ENCODE measurements at places on chromosomes 5 and 9.

- DNase-seq, result no peak
Measured at GRCh38 chr9:87678650-87679355, 47.1 kb upstream of the CTSL start.

DNA sequence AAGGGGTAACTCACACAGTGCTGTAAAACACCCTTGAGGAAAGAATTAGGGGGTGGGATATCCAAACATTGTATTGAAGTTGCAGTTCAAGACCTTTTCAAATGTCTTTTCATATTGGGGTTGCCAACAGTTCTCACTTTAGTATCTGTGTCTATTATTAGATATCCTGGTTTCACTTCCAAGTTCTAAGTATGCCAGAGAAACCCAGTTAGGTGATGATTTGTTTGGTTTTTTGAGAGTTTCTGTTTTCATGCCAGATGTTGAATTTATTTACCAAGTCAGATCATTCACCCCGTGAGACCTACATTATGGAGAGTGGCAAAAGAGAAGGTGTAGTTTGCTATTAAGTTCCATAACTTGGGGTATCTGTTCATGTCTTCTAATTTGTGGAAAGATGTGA lies 64.5 kb downstream of the C9orf152 start:
- DNase-seq, result no peak

DNA sequence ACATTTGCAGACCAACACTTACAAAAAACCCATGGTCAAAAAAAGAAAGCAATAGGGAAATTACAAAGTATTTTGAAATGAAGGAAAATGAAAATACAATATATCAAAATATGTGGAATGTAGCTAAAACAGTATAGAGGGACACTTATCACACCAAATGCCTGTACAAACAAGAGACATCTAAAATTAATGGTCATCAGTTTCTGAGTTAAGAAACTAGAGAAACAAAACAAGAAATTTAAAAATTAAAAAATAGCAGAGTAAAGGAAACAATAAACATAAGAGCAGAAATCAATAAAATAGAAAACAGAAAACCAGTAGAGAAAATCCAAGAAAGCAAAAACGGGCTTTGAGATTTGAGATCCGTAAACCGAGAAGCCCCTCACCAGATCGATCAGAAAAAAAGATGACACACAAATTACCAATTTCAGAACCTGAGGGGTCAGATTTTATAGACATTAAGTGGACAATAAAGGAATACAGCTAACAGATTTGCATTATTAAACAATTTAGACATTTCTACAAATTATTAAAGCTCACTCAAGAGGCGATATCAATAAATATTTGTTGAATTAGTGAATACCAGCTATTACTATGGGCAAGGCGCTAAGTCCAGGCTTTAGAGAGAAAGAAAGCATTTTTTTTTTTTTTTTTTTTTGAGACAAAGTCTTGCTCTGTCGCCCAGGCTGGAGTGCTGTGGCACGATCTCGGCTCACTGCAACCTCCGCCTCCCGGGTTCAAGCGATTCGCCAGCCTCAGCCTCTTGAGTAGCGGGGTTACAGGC lies 1.0 kb upstream of the TENT2 start:
- DNase-seq, result no peak

DNA sequence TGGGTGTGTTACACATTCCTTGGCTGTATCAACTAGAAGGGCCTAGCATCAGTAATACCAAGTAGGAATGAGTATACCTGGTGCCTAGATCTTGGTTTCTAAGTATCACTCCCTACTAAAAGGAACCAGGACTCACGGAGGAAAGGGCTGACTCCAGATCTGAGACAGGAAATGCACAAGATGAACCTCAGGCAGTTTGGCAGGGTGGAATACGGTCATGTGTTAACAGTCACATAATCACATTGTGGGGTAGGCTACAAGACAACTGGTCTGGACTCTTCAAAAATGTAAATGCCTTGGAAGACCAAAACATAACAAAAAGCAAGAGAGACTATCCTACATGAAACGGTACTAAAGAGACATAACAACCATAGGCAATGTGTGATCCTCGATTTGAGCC lies 158.8 kb downstream of the CRB2 start:
- no peak for DNase-seq

- DNase-seq, result no peak
Measured at GRCh38 chr5:40384782-40385390, 294.8 kb upstream of the PTGER4 start.

DNA sequence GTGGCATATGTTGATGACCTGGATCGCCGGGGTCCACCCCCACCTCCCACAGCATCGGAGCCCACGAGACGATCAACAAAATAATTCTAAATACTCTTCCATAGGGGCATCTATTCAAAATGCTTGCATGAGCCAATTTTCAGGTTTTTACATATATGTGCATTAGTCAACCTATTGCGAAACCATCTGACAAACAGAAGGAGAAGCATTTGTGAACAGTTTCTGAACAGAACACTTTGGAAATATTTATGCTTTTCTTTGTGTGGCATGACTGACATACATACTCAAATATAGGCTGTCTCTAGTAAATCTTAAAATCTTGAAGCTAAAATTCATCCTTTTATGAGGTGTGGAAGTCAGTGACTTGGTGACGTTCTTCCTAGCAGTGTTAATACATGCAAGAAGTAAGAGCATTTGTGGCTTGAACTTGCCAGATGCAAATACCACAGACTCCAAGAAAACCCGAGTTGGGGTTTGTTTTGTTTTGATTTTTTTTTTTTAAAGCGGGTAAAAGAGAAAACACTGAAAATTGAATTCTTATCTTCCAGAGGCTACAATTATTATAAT lies 5.3 kb downstream of the GPR151 start:
- DNase-seq, result no peak

- DNase-seq, result no peak
Measured at GRCh38 chr9:90870621-90871326, 69.2 kb downstream of the SYK start.

- DNase-seq, result no peak
Measured at GRCh38 chr5:159411115-159411514, 80.8 kb upstream of the IL12B start.

- DNase-seq, result no peak
Measured at GRCh38 chr5:142012186-142012785, 541 bp downstream of the GNPDA1 start.

- DNase-seq, result no peak
Measured at GRCh38 chr9:86997156-86997555, 49.9 kb upstream of the GAS1 start.

- no peak for DNase-seq
Measured at GRCh38 chr5:36367524-36367923, 65.8 kb upstream of the RANBP3L start.

DNA sequence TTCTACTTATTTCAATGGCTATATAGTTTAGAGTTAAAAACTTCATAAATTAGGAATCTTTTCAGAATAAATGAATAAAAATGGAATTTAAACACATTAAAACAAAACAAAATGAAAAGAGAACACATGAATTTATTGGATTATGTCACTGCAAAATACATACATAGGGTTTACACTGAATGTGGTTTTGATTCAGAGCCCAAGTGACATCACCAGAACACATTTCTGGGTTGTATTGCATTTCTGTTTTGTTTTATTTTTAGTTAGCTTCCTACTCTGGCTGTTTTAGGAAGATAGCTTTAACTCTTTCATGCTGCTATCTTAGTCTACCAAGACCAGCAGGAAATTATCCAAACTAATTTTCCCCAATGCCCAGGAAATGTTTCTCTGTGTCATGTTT lies 1935.0 kb downstream of the EFNA5 start:
- no peak for DNase-seq

Measured in vagina (tissue), 2 donors.